ENCODE measurements at places on chromosomes 16 and 17.

GRCh38 chr17:62680541-62681052, 53.1 kb downstream of the MRC2 start:
- no peak for DNase-seq

DNA sequence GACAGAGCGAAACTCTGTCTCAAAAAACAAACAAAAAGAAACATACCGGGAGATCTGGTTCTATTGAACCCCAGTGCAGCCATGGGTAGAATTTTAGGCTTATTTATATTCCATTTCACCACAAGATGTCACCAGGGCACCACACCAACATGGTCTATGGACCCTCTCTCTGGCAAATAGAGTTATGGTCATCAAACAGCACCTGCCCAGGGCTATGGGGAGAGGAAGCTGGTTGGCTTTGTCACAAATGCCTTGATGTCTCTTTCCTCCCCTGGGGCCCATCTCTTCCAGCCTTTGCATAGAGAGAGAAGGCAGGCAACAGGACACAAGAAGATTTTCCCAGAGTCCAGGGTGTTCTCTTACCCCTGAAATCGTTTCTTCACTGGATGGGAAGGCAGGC, 128.4 kb downstream of the WWOX start:
- DNase-seq = no peak

GRCh38 chr17:55783684-55784245, 32.9 kb downstream of the PCTP start:
- DNase-seq = no peak

GRCh38 chr17:31152271-31152670, 57.5 kb downstream of the NF1 start:
- no peak for DNase-seq

- DNase-seq = no peak
Measured at GRCh38 chr17:64064331-64064730, 43.9 kb upstream of the ICAM2 start.

DNA sequence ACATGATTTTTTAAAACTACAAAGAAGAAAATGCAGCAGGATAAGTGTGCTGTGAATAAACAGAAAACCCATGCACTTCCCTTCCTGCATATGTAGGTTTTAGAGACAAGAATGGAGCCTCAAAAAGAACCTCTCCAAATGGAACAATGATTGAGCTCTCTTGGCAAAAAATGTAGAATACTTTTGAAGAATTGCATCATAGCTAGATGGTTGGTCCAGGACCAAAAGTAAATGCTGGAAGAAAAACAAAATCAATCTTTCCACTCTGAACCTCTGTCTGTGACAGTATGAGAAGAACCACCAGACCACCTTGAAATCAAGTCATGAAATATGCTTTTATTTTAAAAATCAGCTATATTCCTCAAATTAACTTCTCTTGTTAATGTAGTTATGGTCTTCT, 17.5 kb downstream of the HELZ start:
- DNase-seq = no peak

GRCh38 chr17:43772877-43773648, 5.7 kb downstream of the DUSP3 start:
- DNase-seq = no peak

DNA sequence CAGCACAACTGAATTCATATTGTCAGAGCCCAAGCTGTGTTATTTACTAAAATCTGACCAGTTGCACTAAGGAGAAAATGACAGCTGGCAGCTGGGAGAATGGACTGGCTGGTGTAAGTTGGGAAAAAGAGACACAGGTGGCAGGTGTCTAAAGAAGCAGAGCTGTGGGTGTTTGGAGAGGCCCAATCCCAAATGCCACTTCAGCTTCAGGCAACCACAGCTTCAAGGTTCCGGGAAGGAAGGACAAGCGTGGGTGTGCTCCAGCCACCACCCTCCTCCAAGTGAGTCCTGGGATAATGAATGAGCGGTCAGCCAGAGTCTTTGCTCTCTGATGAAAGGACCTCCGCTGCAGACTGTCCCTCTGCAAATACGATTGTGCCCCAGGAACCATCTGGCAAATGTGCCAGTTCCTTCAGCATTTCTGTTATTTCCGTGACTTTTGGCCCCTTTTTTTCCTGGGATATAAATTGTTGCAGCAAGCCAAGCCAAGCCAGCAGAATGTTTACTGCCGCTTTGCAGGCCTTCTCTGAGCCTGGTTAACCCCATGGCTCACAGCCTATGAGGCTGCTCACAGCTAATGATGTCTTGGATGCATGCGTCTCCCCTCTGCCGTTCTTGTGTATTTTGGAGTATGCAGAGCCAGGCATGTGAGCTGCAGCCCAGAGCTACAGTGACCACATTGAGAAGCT, 9.5 kb upstream of the RHBDL3 start:
- no peak for DNase-seq

DNA sequence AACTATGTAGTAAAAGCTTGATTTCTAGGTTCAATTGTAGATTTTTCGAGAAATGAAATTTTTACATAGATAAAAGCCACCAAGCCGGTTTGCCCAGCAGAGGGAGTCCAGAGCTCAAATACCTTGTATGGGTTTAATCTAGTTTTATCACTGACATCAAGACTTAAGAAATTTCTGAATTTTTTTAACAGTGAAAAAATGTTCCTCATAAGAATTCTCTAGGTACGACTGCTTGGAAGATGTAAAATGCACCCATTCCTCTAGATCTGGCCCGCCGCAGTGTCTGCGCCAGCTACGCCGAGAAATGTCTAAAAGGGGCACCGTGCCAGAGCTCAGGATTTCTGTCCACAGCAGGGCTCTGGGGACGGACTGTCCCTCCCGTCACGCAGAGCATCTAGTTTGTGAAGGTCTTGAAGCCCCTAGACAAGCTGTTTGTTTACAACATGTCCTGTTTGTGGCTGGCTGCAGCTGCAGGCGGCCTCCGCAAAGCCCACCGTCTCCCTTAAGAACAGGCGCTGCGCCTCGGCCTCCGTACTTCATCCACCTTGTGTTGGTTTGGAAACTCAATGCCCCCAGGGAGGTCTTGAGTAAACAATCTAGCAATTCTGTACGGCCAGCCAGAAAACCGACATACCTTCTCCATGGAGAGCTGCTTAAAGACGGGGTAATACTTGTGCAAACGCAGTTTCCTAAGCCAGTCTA, 24.8 kb downstream of the MAP1LC3B start:
- DNase-seq = no peak

- DNase-seq = no peak
Measured at GRCh38 chr17:27552276-27552732, 78.7 kb upstream of the LGALS9 start.

DNA sequence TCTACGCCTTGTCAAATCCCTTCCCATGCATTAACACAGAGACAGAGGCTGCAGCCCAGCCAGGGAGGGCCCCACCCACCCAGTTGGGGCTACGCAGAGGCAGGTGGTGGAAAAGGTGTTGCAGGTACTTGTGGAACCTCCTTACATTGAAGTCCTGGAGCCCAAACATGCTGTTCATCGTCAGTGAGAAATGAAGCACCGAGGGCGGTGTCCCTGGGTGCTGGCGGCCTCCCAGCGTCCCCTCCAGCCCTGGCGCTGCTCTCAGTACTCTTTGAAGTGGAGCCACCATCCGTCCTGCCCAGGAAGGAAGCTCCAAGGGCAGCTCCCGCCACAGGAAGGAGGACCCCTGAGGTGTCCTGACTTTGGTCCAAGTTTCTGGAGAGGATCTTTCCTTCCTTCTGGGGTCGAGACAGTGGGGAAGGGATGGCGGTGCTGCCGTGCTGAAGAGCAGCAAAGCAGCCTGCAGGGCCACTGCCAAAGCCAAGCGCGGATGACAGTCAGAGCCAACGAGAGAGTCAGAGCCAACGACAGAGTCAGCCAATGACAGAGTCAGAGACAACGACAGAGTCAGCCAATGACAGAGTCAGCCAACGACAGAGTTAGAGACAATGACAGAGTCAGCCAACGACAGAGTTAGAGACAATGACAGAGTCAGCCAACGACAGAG, 23.4 kb downstream of the LMF1 start:
- no peak for DNase-seq

- no peak for DNase-seq
Measured at GRCh38 chr17:55319933-55320593, 55.3 kb downstream of the HLF start.

DNA sequence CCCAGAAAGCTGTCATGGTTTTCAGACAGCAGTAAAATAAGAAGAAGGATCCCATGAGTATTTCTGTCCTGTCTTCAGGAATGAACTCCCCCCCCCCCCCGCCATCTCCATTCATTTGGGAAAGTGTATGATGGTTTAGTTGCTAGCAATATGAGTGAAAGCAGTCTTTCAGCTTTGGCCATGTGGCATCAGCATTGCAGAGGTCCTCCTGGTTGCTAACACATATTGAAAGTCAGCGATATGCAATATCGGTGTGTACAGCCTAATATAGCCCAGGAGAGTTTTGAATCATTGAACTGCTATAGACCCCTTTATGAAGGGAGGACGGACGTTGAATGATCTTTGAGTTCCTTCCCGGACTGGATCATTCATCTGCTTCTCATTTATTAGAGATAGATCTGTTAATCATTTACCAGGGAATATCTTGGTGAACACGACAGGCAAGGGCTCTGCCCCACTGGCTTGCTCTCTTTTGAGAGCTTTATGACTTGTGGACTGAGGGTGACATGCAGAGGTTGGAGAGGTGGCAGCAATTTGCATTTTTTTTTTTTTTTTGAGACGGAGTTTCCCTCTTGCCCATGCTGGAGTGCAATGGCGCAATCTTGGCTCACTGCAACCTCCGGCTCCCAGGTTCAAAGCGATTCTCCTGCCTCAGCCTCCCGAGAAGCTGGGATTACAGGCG, 25.2 kb downstream of the DEF8 start:
- DNase-seq = no peak

GRCh38 chr16:47470211-47470610, 9.1 kb downstream of the PHKB start:
- no peak for DNase-seq

GRCh38 chr17:61144617-61145564, 254.8 kb upstream of the TBX2 start:
- DNase-seq = no peak

DNA sequence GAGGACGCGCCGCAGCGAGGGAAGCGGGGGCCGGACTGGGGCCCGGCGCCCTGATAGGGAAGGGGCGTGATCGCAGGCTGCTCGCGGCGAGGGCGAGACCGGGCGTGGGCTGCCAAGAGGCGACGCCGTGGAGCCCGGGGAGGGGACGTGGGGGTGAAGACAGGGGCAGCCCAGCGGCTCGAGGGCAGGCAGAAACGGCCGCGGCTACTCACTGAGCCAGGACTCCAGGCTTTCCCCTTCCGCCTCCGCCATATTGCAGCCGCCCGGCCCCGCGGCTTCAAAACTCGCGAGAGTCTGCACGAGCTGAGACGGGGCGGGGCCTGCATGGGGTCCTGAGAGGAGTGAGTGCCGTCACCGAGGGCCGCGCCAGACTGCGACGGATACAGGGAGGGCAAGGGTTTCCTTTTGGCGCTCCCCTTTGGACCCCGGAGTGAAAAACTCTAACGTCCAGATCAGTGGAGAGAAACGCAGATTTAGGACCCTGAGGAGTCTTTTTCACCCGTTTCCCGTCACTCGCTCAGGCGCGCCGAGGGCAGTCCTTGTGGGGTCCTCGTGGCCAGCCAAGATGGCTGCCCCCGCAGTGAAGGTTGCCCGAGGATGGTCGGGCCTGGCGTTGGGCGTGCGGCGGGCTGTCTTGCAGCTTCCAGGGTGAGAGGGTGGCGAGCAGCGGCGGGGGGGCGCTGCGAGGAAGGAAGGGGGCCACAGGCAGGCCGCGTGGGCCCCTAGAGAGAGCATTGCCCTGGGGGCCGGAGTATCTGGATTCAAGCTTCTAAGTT, at the start of the genes GGA3 and MRPS7:
GGA3 (minus strand) TSS at position 271 of the 776 bp plus-strand sequence; CDS start at position 252, 19 bp downstream.
MRPS7 (plus strand) TSS at position 544 of the 776 bp plus-strand sequence; CDS start at position 566, 22 bp downstream.
- DNase-seq = peak; percentile 65

DNA sequence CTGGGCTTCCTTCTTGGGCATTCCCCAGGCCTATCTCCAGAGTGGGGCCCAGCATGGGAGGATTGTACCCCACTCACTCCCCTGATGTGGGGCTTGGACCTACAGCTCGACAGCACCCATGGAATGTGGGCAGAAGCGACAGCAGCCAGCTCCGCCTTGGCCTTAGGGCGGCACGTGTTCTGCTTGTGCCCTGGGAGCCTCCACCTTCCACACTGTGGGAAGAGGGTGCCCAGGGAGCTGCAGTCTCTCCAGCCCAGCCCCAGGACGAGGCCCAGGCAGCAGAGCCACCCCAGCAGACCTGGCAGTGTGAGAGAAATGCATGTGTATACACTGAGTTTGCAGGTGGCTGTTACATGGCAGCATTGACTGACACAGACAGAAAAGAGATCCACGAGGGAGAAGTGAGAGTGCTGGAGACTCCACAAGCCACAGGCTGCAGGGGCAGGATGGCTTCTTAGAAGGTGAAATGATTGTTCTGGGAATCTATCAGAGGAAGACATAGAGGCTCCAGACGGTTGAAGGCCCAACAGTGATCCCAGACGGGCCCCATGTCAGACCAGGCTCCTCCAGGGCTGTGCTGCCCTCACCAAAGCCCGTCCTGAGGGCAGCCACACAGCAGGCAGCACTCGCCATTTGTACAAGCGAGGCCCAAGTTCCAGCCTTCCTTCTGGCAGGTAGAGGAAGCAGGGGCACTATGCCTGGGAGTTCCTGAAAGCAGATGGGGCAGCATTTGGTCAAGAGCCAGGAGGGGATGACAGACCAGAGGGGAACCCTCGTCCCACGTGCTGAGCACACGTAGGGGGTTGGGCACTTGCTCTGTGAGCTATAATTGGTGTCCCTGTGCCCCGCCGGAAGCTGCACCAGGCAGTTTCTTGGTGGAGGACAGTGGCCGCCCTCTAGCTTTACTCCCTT, 2.8 kb upstream of the DNASE1 start:
- DNase-seq = no peak

- no peak for DNase-seq
Measured at GRCh38 chr16:24178496-24178895, 77.6 kb upstream of the CACNG3 start.

DNA sequence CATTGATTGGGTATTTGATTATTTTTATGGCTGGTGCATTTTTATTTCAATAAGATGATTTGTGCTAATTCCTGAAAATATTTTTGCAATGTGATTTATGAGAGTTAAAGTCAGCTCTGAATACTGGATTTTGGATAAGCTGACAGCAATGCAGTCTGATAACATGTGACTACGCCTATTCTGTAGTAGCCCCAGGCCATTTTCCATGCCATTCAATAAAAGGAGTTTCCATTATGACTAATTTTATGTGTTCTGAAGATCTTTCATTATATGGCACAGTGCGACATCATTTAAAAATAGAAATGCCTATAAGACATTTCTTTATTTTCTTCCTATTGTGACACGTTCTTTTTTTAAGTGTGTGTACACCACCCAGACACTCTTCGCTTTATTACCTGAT, 46.3 kb downstream of the KCNJ2 start:
- no peak for DNase-seq

DNA sequence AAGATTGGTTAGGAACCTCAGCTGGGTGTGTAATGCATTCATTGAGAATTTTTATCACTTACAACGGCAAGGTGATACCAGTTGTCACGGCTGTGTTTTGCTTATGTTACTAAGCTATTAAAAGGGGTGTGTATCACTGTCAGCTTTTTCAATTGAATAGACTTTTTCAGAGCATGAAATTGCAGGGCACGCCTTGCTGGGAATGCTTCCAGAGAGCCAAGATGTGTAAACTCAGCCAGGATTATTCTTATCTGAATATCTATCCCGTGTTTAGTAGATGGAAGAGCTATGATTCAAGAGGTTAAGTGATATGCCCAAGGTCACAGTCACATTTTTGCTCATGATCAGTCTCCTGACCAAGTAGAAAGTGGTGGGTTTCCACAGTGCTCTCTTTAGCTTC, 6.6 kb upstream of the TEKT3 start:
- DNase-seq = peak; percentile 70

Data from NCI-H1436 treated with DMSO at 0.1 percent for 48 hours (cell line).